ENCODE measurements at places on chromosomes 12 and 14. TPM values are rescaled to one million over a fixed set of nuclear protein-coding genes. Genes with fewer than 3 reads are reported as not detected.

DNA sequence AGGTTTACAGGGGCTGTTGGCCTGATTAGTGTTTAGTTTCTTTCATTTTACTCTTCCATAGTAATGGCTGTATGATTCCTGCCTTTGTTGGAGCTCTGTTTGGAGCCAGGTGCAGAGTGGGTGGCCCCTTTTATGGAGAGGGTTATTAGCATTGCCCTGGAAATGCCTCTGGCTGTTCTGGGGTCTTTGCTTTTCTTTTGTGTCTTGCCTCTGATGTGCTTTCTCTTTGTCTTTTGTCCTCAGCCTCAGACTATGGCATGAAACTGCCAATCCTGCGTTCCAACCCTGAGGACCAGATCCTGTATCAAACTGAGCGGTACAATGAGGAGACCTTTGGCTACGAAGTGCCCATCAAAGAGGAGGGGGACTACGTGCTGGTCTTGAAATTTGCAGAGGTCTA lies 6.9 kb downstream of the MLEC start:
- no peak overlapping the region for H3K27ac ChIP-seq
- no peak for DNase-seq
- peaks cover 4% of the 10 kb centered on the region for H3K4me1 ChIP-seq
- no peak overlapping the region for H3K4me3 ChIP-seq
- H3K27me3 ChIP-seq = no peaks in the 10 kb centered on the region

- H3K4me1 ChIP-seq = no peaks in the 10 kb centered on the region
- H3K27me3 ChIP-seq = no peaks in the 10 kb centered on the region
- peaks cover 5% of the 10 kb centered on the region for H3K36me3 ChIP-seq
- H3K27ac ChIP-seq = no peak overlapping the region
Measured at GRCh38 chr14:96559571-96559970, 57.4 kb downstream of the PAPOLA start.

DNA sequence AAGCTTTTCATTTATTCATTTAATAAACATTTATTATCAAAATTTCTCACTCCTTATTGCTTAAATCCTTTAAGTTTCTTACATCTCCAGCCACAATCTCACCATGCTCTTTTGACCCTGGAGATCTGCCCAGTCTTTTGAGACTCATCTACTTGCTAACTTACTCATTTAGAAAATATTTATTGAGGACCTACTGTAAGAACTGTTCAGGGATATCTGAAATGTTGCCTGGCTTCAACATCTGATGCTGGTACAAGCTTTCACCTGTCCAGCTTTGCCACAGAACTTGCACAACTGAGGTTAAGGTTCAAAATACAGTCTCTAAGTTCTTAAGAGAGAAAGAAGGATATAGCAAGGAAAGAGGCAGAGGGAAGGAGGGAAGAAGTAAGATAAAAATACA lies 17.5 kb upstream of the GXYLT1 start:
- no peaks in the 10 kb centered on the region for H3K27me3 ChIP-seq
- no peaks in the 10 kb centered on the region for H3K4me1 ChIP-seq
- no peak for DNase-seq
- H3K27ac ChIP-seq = no peak overlapping the region
- H3K36me3 ChIP-seq = no peaks in the 10 kb centered on the region
- no peak overlapping the region for H3K4me3 ChIP-seq

DNA sequence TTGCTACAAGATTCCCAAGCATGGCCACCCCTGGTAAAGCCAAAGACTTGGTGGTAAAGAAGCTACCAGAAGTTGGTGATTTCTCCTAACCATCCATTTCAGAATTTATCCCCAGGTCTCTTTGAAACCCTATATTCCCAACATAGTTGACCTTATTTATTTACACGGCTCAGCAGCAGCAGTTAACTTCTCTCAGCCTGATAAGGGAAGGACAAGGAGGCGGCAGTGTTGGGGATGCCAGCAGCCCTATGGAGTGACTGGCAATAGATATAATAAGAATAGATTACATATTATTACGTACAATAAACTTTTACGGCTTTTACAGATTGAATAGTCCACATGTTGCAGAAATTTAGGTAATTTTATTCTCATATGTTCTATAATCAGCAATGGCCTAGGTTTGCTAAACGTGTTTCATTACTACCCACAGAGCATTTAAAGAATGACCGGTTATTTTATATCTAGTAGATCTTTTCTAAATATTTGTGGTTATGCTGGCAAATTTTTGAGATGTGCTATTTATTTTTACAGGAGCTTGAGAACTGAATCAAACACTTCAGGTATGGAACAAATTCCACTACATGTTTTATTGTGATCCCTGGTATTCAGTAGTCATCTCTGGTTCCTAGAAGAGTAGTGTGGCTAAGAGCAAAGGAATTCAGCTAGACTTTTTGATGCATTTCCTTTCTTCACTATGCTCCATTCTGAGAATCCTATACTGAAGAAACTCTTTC lies 19.8 kb upstream of the PALS1 start:
- H3K36me3 ChIP-seq = no peaks in the 10 kb centered on the region
- H3K4me3 ChIP-seq = no peak overlapping the region
- no peak for DNase-seq

GRCh38 chr12:47190905-47191304 lies 111.1 kb upstream of the AMIGO2 start:
- no peak overlapping the region for H3K27ac ChIP-seq
- peaks cover 3% of the 10 kb centered on the region for H3K36me3 ChIP-seq
- H3K27me3 ChIP-seq = no peaks in the 10 kb centered on the region
- DNase-seq = no peak
- no peak overlapping the region for H3K4me3 ChIP-seq
- H3K4me1 ChIP-seq = peaks cover 3% of the 10 kb centered on the region

GRCh38 chr14:101917413-101918017 lies 46.9 kb upstream of the DYNC1H1 start:
- no peak for DNase-seq
- H3K4me1 ChIP-seq = no peaks in the 10 kb centered on the region
- no peaks in the 10 kb centered on the region for H3K36me3 ChIP-seq
- no peak overlapping the region for H3K27ac ChIP-seq
- H3K4me3 ChIP-seq = no peak overlapping the region

GRCh38 chr12:49228653-49229052 lies 36.2 kb upstream of the TUBA1C start:
- H3K4me1 ChIP-seq = peaks cover 1% of the 10 kb centered on the region
- no peak overlapping the region for H3K27ac ChIP-seq
- DNase-seq = no peak
- H3K4me3 ChIP-seq = no peak overlapping the region

DNA sequence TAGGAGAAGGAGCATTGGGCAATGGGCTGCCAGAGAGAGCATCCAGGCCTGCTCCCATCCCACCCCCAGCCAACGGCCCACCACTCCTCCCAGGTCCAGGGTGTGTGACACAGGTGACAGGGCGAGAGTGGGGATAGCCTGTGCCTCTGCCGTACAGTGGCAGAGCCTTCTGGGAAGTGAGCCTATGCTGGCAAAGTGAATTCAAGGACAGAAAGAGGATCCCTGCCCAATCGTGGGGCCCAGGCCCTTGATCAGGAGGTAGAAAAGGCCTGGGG lies 553 bp upstream of the KRT79 start:
- H3K27me3 ChIP-seq = no peaks in the 10 kb centered on the region
- peak; percentile 57 for DNase-seq
- H3K36me3 ChIP-seq = no peaks in the 10 kb centered on the region

- no peaks in the 10 kb centered on the region for H3K27me3 ChIP-seq
- DNase-seq = no peak
- H3K4me1 ChIP-seq = no peaks in the 10 kb centered on the region
- H3K36me3 ChIP-seq = peaks cover 19% of the 10 kb centered on the region
Measured at GRCh38 chr12:6666211-6666610, 3.3 kb upstream of the ING4 start.

GRCh38 chr14:21069388-21070082 lies 569 bp upstream of the ARHGEF40 start:
- peak overlapping the region; percentile 51 for H3K4me3 ChIP-seq
- H3K27me3 ChIP-seq = no peaks in the 10 kb centered on the region
- H3K36me3 ChIP-seq = no peaks in the 10 kb centered on the region
- peak; percentile 81 for DNase-seq
- H3K27ac ChIP-seq = no peak overlapping the region
- no peaks in the 10 kb centered on the region for H3K4me1 ChIP-seq

GRCh38 chr14:76946753-76947077 lies 81.8 kb downstream of the IRF2BPL start:
- peak overlapping the region; percentile 5 for H3K27ac ChIP-seq
- no peak for DNase-seq
- no peaks in the 10 kb centered on the region for H3K4me1 ChIP-seq
- no peaks in the 10 kb centered on the region for H3K27me3 ChIP-seq

DNA sequence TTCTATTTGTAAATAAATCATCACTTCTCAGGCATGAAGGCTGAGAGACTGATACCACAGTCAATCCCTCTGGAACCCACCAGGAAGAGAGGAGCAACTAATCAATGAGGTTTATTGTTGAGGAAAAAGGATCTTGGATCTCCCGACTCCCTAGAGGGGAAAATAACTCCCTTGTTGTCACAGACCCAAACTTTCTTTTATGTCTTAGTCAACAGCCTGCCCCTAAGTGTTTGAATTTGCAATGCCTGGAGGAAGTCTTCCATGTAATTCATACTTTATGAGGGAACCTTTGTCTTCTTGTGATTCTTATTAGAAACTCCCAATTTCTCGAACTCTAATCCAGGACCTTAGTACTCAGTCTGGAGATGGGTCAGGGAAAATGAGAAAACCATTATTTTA lies 805.8 kb downstream of the DIO2 start:
- H3K27me3 ChIP-seq = peaks cover 1% of the 10 kb centered on the region
- no peak overlapping the region for H3K4me3 ChIP-seq
- H3K27ac ChIP-seq = no peak overlapping the region
- H3K4me1 ChIP-seq = no peaks in the 10 kb centered on the region
- no peak for DNase-seq
- no peaks in the 10 kb centered on the region for H3K36me3 ChIP-seq

DNA sequence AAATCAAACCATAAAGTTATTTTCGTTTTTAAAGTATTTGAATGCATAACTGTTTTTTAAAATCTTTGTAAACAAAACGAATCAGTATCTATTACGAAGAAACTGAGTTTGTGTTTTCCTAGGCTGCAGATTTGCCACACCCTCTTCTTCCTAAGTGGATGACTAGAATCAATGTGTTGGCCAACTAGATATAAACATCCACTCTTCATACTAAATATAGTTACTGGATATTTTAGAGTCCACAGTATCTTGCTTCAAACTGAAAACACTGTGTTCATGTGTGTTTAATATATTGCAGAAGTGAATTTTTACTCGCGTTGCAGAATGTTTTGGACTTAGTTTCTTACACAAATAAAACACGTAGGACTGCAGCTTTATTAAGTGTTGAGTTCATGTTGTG lies 63.2 kb downstream of the KLHL28 start:
- no peak overlapping the region for H3K27ac ChIP-seq
- no peak for DNase-seq
- no peaks in the 10 kb centered on the region for H3K36me3 ChIP-seq
- H3K4me3 ChIP-seq = peak overlapping the region; percentile 69
- H3K27me3 ChIP-seq = no peaks in the 10 kb centered on the region

DNA sequence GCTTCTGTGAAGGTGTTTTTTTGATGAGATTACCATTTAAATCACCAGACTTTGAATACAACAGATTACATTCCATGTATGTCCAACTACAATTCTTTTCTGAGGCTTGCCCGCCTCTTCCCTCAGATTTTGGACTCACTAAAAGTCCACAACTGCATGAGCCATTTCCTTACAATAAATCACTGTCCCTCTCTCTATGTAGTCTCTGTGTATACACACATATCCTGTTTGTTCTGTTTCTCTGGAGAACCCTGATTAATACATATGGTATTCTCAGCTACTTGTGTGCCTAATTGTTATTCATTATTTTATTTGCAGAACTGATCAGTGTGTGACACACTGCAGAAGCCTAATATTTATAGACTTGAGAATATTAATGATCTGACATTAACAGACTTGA lies 2.4 kb upstream of the MIPOL1 start:
- H3K27me3 ChIP-seq = no peaks in the 10 kb centered on the region
- no peak overlapping the region for H3K27ac ChIP-seq
- no peaks in the 10 kb centered on the region for H3K36me3 ChIP-seq

DNA sequence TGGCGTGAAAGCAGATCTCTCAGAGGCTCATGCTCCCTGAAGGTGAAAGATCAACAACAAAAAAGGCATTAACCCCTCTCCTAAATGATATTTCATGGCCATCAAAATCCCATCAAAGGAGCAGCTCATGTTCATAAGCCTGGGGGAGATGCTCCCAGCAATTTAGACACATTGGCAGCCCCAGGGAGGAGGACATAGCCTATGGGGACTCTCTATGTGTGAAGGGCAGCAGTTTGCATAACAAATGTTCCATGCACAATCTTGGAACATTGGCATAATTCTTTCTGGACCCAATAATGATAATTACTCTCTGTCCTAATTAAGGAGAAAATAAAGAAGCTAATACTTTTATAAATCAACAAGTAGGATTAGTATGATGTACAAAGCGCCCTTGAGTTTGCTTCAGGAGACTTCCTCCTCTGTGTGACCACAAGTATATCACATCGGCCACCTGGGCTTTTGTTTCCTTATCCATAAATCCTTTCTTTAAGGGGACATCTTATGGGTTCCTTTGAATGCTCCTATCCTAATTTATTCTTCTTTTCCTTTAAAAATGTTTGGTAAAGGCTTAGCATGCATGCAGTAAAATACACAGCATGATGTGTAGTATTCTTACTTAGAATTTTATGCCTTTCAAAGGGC lies 161.9 kb upstream of the PLEKHG7 start:
- no peak overlapping the region for H3K4me3 ChIP-seq
- H3K27ac ChIP-seq = no peak overlapping the region
- DNase-seq = no peak
- H3K27me3 ChIP-seq = no peaks in the 10 kb centered on the region
- no peaks in the 10 kb centered on the region for H3K4me1 ChIP-seq

DNA sequence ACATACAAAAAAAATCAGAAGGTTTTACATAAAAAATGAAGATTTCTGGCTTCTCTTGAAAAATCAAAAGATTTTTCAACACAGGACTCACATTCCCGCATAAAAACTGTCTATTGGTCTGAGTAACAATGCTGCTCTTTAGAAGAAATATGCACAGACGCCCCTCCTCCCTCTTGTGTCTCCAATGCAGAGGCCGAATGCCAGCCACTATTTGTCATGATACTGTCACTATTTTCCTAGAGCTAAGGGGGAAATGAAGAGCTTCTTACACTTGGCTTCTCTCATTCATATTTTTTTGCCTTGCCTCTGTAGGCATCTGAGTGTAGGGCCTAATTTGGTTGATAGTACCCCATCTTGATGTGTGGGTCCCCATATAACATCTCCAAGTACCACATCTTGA lies 98.0 kb downstream of the BBS10 start:
- H3K4me1 ChIP-seq = no peaks in the 10 kb centered on the region
- H3K4me3 ChIP-seq = no peak overlapping the region
- no peaks in the 10 kb centered on the region for H3K36me3 ChIP-seq
- DNase-seq = no peak

TAS2R19 gene
- 5.9 TPM for total RNA-seq

GRIP1 gene
- 0.88 TPM for total RNA-seq

CCDC177 gene
- total RNA-seq = not detected

DLK1 gene
- total RNA-seq = not detected

RNF212B gene
- not detected for total RNA-seq

BEGAIN gene
- 2.6 TPM for total RNA-seq

GPRC5D gene
- 0.39 TPM for total RNA-seq
